ENCODE measurements at places on chromosomes 11 and 22. TPM values are rescaled to one million over a fixed set of nuclear protein-coding genes. Genes with fewer than 3 reads are reported as not detected.

The CCDC157 gene
- total RNA-seq, result 3.3 TPM

The OR52I2 gene
- total RNA-seq, result not detected

The TALDO1 gene
- 123 TPM for total RNA-seq

The CACNA1I gene
- 0.10 TPM for total RNA-seq

The ABCC8 gene
- not detected for total RNA-seq

Data from endothelial cell (in vitro differentiated cells).